NCI-H1436 (cell line): ENCODE measurements at places on chromosomes 11 and 22.

GRCh38 chr11:118200497-118200896 is 24.1 kb upstream of the SCN2B start:
- DNase-seq = no peak

DNA sequence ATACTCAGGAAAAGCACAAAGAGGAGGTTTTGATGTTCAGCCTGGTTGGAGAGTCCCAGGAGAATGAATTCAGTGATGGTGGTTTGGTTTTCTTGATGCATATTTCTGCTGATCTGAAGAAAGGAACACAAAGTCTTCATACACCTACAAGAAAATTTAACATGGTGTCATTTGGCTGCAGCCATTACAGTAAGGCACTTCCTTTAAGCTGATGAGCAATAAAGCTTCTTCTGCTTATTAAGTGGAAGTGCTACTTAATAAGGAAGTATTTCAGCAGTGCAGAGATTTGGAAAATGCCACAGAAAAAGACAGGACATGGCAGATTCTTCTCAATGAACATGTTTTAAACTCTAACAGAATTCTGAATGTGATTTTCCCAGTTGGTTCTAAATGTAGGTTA is at the start of gene OR1S2:
Gene OR1S2 (minus strand): TSS at position 101 of the 400 bp plus-strand sequence. CDS start 0 bp downstream, at position 101.
- DNase-seq = no peak

GRCh38 chr11:83655976-83656375 is 369.8 kb upstream of the CCDC90B start:
- no peak for DNase-seq

DNA sequence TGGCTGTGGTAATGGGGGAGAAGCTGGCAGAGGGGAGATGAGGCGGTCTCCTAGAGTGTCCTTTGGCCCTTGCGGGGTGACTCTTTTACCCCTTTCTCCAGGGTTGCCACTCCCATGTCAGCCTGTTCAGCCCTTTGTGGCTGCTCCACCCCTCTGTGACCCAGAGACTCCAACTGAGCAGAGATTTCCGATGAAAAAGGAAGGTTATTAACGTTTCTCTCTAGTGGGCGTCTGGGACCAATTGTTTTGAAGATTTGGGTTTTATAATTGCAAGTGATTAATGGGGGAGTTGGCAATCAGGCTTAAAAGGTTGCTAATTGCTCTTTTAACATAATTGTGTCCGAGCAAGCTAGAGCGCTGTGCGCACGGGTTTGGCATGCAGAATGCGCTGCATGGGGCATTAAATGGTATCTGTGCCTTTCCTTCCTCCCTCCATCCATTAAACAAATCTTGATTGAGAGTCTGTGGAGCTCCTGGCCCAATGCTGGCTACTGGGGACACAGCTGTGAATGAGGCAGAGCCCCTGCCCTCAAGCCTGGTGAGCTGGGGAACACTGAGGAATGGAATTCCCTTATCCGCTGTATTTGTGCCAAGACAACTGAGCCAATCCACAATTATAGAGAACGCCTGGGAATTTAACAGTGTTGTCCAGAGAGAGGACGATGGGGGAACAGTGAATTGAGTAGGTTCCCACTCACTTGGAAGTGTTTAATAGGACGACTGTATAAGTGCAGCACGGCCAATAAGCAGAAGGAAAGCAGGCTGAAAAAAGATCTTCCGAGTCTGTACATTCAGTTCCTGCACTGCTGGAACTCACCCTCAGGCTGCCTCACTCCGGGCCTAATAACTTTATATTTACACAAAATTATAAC is 295.9 kb downstream of the MIAT start:
- peak; percentile 8 for DNase-seq

DNA sequence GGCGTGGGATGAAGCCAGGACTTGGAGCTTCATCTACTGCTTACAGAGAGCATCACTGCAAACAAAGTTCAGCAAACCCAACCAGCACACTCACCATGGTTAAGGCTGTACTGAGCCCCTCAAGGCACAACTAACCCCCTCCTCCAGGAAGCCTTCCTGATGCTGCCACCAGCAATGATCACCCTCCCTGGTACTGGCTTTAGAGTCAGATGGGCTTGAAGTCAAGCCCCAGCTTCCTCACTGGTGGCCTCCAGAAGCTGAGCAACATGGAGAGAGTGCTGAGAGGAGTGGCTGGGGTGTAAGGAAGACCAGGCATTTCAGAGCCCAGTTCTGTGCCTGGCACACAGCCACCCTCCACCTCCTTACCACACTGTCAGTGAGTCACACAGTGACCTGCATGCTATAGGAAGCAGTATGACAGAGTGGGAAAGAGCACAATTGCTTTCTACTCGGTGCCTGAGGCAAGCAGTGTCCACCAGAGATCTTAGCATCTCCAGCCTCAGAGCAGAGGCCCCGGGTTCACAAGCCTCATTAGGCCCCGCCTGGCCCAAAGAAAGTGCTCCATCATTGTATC is 24.7 kb upstream of the BAIAP2L2 start:
- no peak for DNase-seq

DNA sequence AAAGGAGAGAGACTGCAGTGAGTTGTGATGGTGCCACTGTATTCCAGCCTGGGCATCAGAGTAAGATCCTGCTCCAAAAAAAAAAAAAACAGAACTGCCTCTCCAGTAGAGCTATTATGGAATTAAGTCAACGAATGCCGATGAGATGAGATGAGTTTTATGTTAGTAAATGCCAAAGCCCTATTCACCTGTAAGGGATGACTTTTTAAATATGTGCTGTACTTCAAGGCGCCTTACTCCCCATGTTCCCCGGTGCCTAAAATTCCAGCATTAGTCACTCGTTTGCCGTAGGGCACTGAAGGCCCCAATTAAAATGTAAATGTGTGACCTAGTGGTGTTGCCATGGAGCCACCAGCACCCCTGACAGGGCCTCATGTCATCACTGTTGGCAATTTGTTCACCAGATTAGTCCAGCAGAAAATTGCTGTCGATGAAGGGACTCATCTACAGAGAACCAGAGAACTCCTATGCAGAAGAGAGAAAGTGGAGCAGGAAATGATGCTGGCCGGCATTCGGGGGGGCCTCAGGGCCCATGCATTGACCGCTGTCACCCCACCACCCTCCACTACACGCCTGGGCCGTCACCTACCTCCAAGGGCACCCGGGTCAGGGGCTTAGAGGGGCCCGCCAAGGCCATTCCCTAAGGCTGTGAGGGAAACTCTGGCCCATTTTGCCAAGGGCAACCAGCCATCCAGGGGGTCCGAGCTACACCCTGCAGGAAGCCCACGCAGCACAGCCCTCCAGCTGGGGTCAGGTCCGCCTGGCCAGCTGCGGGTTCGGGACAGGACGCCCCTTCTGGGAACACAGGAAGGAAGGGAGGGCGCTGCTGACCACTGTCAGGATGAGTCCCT is 17.8 kb downstream of the LIF start:
- no peak for DNase-seq

GRCh38 chr11:90332415-90332814 is 109.6 kb upstream of the CHORDC1 start:
- no peak for DNase-seq

- no peak for DNase-seq
These were observed 12.8 kb downstream of the MRPL17 start for GRCh38 chr11:6670202-6670830.

DNA sequence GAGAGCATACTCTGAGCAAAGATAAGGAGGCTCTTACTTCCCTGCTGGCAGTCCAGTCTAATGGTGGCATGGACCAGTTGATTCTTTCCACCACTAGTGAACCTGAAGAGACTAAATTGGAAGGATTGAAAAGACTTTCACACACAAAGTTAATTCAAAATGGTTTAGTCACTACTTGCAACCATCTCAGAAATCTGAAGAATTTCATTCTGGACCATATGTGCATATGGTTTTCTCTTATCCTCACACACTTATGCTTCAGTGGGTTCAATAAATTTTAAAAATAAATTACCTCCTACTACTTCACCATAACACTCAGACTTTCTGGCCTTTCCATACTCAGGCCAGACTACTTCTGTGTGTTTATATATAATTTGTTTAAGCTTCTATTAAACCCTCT is 44.7 kb downstream of the CADM1 start:
- DNase-seq = no peak

DNA sequence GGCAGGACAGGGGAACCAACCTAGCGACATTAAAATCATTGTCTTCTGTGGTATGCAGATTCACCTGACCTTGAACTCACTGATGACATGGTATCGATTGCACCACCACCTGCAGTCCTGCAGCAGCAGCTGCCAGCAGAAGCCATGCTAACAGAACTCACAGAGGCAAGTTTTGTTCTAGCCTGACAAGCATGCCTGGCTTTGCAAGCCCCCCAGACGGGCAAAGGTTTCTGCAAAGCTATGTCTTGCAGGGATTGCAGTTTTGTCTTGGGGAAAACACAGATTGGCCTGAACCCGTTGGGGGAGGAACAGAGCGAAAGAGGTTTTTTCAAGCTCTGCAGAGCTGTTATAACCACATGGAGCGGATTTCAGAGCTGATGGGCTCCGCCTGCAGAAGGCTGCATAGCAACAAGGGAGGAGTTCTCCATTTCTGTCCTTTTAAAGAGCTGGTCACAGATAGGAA is 221.0 kb downstream of the HIPK3 start:
- no peak for DNase-seq

GRCh38 chr11:115618428-115618827 is 114.2 kb upstream of the CADM1 start:
- no peak for DNase-seq

DNA sequence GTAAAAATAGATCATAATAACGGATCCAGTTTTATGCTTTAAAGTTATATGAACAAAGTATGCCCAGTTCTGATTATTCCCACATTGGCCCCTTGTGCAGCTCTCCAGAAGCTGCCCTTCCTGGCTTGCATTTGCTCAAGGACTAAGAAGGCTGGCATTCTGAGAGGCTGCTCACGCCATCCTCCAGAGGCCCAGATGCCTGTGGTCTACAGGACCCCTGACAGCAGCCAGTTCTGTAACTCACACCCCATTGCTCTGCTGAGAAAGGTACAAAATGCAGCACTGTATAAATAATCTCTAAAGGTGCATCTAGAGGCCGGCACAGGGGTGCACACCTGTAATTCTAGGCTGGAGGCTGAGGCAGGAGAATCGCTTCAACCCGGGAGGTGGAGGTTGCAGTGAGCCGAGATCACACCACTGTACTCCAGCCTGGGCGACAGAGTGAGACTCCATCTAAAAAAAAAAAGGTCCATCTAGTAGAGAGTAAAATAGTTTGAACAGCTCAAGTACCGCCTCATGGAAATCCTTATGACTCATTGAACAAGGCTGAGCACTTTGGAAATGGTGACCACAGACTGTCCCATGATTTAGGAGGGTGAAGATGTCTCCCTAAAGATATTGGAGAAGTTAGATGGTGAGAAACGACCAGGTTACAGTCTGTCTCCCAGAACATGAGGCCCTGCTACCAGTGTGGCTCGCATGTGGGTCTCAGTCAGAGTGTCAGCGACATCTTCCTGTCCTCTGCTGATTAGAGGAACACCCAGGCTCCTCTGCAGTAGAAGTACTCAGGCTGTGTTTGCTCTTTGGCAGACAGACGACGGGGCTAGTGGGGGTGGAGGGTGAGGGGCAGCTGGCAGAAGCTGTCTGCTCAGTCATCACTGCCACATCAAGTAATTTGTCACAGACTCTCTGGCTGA is 56.3 kb downstream of the KREMEN1 start:
- DNase-seq = peak; percentile 7

DNA sequence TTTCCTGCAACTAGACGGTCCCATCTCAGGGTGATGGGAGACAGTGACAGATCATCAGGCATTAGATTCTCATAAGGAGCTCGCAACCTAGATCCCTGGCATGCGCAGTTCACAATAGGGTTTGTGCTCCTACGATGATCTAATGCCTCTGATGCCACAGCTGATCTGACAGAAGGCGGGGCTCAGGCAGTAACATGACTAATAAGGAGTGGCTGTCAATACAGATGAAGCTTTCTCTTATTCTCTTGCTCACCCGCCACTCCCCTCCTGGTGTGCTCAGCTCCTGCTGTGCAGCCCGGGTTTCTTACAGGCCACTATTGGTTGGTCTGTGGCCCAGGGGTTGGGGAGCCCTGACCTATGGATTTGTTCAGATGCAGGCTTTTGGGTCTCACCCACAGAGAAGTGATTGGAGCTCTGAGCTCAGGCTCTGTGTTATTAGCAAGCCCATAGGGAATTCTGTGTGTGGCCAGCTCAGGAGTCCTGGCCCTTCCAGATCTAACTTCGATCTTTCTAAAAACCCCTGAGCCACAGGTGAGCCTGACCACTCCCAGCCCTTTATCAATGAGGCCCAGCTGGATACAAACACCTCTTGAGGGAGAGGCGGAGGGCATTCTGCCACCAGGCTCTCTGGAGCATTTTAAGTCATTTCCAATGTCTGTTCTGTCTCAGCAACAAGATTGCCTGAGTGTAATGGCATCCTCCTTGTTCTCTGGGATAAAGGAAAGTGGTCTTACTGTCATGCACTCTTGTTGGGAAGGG is 351.8 kb downstream of the BUD13 start:
- DNase-seq = no peak

DNA sequence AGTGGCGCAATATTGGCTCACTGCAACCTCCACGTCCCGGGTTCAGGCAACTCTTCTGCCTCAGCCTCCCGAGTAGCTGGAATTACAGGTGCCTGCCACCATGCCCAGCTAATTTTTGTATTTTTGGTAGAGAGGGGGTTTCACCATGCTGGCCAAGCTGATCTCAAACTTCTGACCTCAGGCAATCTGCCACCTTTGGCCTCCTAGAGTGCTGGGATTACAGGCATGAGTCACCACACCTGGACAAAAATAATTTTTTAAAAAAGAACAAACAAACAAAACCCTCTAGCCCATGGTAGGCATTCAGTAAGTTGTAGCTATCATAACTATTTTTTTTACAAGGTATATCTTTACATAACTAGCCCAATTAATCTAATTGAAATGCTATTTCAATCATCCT is 73.9 kb upstream of the CAPRIN1 start:
- DNase-seq = no peak

- no peak for DNase-seq
These were observed 2.6 kb upstream of the ATP5MGL start for GRCh38 chr22:42642806-42643633.

- DNase-seq = no peak
These were observed 50.7 kb downstream of the CD82 start for GRCh38 chr11:44615913-44616791.

- DNase-seq = no peak
These were observed 83.9 kb downstream of the AMOTL1 start for GRCh38 chr11:94851864-94852636.

GRCh38 chr11:134560066-134560465 is 148.0 kb upstream of the B3GAT1 start:
- DNase-seq = no peak

DNA sequence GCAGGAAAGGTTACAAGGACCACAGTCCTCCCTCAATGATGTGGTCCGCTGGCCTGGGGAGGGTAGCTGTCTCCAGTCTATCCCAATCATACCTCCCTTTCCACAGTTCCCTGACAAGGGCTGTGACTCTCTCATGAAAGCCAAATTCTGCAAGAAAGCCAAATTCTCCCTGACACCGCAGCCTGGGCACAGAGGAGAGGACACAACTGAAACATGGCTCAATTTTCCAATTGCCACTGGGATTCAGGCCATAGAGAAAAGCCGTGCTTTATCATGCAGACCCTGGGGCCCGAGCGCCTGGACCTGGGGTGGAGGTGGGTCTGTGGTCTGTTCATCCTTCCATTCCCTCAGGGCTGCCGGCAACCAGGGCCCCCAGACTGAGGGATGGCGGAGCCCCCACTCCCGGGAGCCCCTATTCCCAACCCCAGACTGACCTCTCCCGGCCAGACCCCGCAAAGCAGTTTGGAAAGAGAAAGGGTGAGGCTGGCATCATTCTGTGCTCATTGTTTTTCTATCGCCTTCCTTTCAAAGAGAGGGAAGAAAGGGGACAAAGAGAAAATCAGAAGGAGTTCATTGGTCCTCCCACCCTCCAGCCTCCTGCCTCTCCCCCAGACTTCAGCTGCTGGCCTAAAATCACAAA is 239.5 kb downstream of the BUD13 start:
- no peak for DNase-seq
